ENCODE measurements at places on chromosomes 7 and 10. TPM values are rescaled to one million over a fixed set of nuclear protein-coding genes. Genes with fewer than 3 reads are reported as not detected.

Gene WDFY4
- total RNA-seq = not detected

Gene CALML5
- not detected for total RNA-seq

Gene HOXA10
- total RNA-seq = not detected

Gene MRC1
- 0.17 TPM for total RNA-seq

Measured in H7 (cell line).